Ascending aorta (tissue), 2 donors: ENCODE measurements at places on chromosomes 4 and X.

- H3K27me3 ChIP-seq, result no peaks in the 10 kb centered on the region
- peaks cover 6% of the 10 kb centered on the region for H3K36me3 ChIP-seq
- DNase-seq, result no peak
- H3K4me1 ChIP-seq, result peaks cover 71% of the 10 kb centered on the region
- peak overlapping the region; percentile 93 for H3K27ac ChIP-seq
These were observed 41.8 kb downstream of the IGFBP7 start for GRCh38 chr4:57068237-57068981.

GRCh38 chr4:105560421-105560848, 8.0 kb downstream of the ARHGEF38 start:
- H3K27ac ChIP-seq, result no peak overlapping the region
- no peaks in the 10 kb centered on the region for H3K36me3 ChIP-seq
- H3K27me3 ChIP-seq, result no peaks in the 10 kb centered on the region
- H3K4me3 ChIP-seq, result no peak overlapping the region
- DNase-seq, result no peak

DNA sequence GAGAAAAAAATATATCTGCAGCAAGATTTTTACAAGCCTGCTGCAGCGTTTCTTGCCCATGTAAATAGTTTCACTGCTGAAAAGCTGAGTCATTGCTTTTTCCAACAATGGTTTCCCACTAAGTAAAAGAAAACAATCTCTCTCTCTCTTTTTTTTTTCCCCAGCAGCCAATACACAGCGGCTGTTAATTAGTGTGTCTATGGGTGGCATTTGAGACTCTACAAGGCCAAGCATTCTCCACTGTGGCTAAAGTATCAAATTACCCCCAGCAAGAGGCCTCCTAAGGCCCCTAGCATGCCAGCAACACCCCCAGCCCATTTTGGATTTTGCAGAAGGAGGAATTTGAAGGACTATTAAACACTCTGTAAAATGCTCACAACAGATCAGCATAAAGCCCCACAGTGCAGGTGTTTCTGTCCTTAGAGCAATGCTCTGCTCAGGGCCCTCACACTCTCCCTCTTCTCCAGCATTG, 837.4 kb downstream of the TRIML1 start:
- no peak overlapping the region for H3K4me3 ChIP-seq
- no peak overlapping the region for H3K27ac ChIP-seq
- DNase-seq, result no peak
- H3K27me3 ChIP-seq, result no peaks in the 10 kb centered on the region
- no peaks in the 10 kb centered on the region for H3K4me1 ChIP-seq
- no peaks in the 10 kb centered on the region for H3K36me3 ChIP-seq

GRCh38 chrX:32448320-32448719, 763.0 kb downstream of the DMD start:
- H3K36me3 ChIP-seq, result no peaks in the 10 kb centered on the region
- H3K27ac ChIP-seq, result no peak overlapping the region
- H3K4me1 ChIP-seq, result no peaks in the 10 kb centered on the region
- H3K4me3 ChIP-seq, result no peak overlapping the region

GRCh38 chr4:122689972-122690371, 42.5 kb upstream of the BBS12 start:
- DNase-seq, result no peak
- no peak overlapping the region for H3K4me3 ChIP-seq
- no peaks in the 10 kb centered on the region for H3K4me1 ChIP-seq
- H3K27ac ChIP-seq, result no peak overlapping the region

- H3K4me1 ChIP-seq, result peaks cover 2% of the 10 kb centered on the region
- no peak for DNase-seq
- no peaks in the 10 kb centered on the region for H3K27me3 ChIP-seq
- H3K36me3 ChIP-seq, result no peaks in the 10 kb centered on the region
- no peak overlapping the region for H3K27ac ChIP-seq
These were observed 121.2 kb upstream of the RBPJ start for GRCh38 chr4:26199596-26199995.

GRCh38 chr4:111639120-111639690, 506.0 kb upstream of the FAM241A start:
- H3K4me3 ChIP-seq, result no peak overlapping the region
- H3K36me3 ChIP-seq, result no peaks in the 10 kb centered on the region
- DNase-seq, result no peak
- no peak overlapping the region for H3K27ac ChIP-seq
- H3K27me3 ChIP-seq, result no peaks in the 10 kb centered on the region
